ENCODE measurements at places on chromosomes 1 and 21. TPM values are rescaled to one million over a fixed set of nuclear protein-coding genes. Genes with fewer than 3 reads are reported as not detected.

Gene SPATA45
- total RNA-seq = not detected

Gene KDF1
- 7.1 TPM for total RNA-seq

Gene LCE1A
- not detected for total RNA-seq

Gene AIRE
- total RNA-seq = not detected

- H3K4me1 ChIP-seq = no peaks in the 10 kb centered on the region
- H3K4me3 ChIP-seq = no peak overlapping the region
- no peaks in the 10 kb centered on the region for H3K36me3 ChIP-seq
- DNase-seq = no peak
Observed at GRCh38 chr1:228685081-228685660, 50.1 kb upstream of the RHOU start.

GRCh38 chr1:46903481-46903880 lies 37.8 kb downstream of the CYP4A11 start:
- H3K36me3 ChIP-seq = no peaks in the 10 kb centered on the region
- DNase-seq = peak; percentile 56
- no peak overlapping the region for H3K4me3 ChIP-seq
- peaks cover 8% of the 10 kb centered on the region for H3K4me1 ChIP-seq

- H3K4me3 ChIP-seq = no peak overlapping the region
- DNase-seq = no peak
- no peaks in the 10 kb centered on the region for H3K27me3 ChIP-seq
- no peaks in the 10 kb centered on the region for H3K36me3 ChIP-seq
- no peak overlapping the region for H3K27ac ChIP-seq
Observed at GRCh38 chr1:97247196-97247595, 525.6 kb downstream of the PTBP2 start.

DNA sequence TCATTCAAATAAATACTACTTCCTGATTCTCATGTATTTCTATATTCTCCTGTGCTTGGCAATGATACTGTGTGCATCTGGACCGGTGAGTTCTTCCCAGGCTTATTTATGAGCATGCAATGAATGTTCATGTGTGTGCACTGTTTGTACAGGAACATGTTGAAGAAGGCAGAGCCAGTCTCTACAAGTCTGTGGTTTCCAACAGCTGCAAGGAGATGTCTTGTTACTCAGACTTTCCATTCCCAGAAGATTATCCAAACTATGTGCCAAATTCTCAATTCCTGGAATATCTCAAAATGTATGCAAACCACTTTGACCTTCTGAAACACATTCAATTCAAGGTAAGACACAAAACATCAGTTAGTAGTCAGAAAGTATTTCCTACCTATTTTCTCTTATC lies 19.1 kb downstream of the FMO1 start:
- H3K4me3 ChIP-seq = no peak overlapping the region
- no peaks in the 10 kb centered on the region for H3K27me3 ChIP-seq
- H3K4me1 ChIP-seq = no peaks in the 10 kb centered on the region
- no peak overlapping the region for H3K27ac ChIP-seq

GRCh38 chr21:28177124-28177523 lies 815.6 kb downstream of the LTN1 start:
- no peaks in the 10 kb centered on the region for H3K27me3 ChIP-seq
- no peak overlapping the region for H3K4me3 ChIP-seq
- H3K4me1 ChIP-seq = no peaks in the 10 kb centered on the region
- no peaks in the 10 kb centered on the region for H3K36me3 ChIP-seq
- no peak for DNase-seq

DNA sequence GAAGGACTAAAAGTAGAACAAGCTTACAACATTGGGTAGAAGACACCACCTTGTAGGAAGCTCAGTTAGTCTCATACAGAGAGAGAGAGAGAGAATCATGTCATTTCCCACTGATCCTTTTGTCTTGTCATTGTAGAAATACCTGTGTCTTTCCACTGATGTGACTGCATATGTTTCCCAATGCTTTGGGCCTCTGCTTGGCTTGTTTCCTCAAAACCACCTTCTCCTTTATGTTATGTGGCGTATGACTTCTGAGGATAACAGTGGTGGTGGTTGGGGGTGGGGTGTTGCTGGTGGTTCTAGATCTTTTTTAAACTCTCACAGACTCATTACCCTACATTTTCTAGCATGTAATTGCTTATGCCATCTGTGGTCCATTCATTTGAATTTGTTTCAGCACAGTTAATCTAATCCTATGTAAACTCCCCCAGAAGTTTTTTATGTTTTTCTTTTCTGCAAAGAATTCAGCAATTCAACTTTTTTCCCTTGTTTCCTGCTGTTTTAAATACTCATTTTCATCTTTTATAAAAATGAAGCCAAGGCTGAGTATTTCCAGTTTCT lies 9.3 kb downstream of the RGL1 start:
- peak overlapping the region; percentile 68 for H3K27ac ChIP-seq
- no peak overlapping the region for H3K4me3 ChIP-seq
- no peaks in the 10 kb centered on the region for H3K27me3 ChIP-seq
- DNase-seq = no peak
- H3K4me1 ChIP-seq = peaks cover 81% of the 10 kb centered on the region

DNA sequence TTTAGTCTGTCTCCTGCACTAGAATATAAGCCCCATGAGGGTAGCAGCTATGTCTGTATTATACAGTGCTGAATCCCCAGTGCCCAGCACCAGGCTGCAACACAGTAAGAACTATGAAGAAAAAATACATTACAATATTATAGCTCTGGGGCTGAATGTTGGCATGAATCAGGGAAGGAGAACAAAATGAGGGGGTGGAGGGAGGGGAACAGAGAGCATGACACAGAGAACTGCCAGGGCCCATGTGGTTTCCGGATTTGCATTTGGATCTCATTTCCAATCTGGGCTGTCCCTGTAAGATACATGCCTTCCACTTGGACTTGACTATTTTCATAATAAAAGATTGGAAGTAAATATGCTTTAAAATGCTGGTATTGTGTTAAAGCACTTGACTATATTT lies 35.8 kb downstream of the C1orf198 start:
- no peak overlapping the region for H3K27ac ChIP-seq
- peaks cover under 1% of the 10 kb centered on the region for H3K36me3 ChIP-seq
- H3K4me1 ChIP-seq = peaks cover 3% of the 10 kb centered on the region
- no peak for DNase-seq
- no peak overlapping the region for H3K4me3 ChIP-seq
- no peaks in the 10 kb centered on the region for H3K27me3 ChIP-seq

- peaks cover 15% of the 10 kb centered on the region for H3K4me1 ChIP-seq
- no peak for DNase-seq
- H3K4me3 ChIP-seq = no peak overlapping the region
- peaks cover 76% of the 10 kb centered on the region for H3K27me3 ChIP-seq
- H3K36me3 ChIP-seq = no peaks in the 10 kb centered on the region
Observed at GRCh38 chr1:228465571-228466146, 21.5 kb upstream of the RNF187 start.

GRCh38 chr1:119266386-119266785 lies 102.2 kb upstream of the HAO2 start:
- H3K27me3 ChIP-seq = no peaks in the 10 kb centered on the region
- H3K36me3 ChIP-seq = no peaks in the 10 kb centered on the region
- H3K27ac ChIP-seq = no peak overlapping the region
- H3K4me1 ChIP-seq = no peaks in the 10 kb centered on the region
- no peak for DNase-seq

- H3K27ac ChIP-seq = no peak overlapping the region
- H3K36me3 ChIP-seq = no peaks in the 10 kb centered on the region
- peaks cover 4% of the 10 kb centered on the region for H3K27me3 ChIP-seq
- H3K4me1 ChIP-seq = peaks cover under 1% of the 10 kb centered on the region
Observed at GRCh38 chr1:39776400-39776713, 5.2 kb upstream of the OXCT2 start.

DNA sequence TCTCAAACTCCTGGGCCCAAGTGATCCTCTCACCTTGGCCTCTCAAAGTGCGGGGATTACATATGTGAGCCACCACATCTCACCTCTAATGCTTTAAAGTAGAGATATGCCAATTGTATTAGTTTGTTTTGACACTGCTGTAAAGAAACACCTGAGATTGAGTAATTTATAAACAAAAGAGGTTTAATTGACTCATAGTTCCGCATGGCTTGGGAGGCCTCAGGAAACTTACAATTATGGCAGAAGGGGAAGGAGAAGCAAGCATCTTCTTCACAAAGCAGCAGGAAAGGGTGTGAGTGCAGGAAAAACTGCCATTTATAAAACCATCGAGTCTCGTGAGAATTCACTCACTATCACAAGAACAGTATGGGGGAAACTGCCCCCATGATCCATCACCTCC lies 3.5 kb upstream of the MYCL start:
- no peak overlapping the region for H3K4me3 ChIP-seq
- H3K27me3 ChIP-seq = no peaks in the 10 kb centered on the region
- no peaks in the 10 kb centered on the region for H3K36me3 ChIP-seq
